ENCODE measurements at places on chromosomes 12 and 14.

- peak; percentile 39 for DNase-seq
Observed at GRCh38 chr12:89947437-89948270, 239.0 kb upstream of the ATP2B1 start.

GRCh38 chr14:76867516-76868453 lies 41.6 kb downstream of the LRRC74A start:
- no peak for DNase-seq

DNA sequence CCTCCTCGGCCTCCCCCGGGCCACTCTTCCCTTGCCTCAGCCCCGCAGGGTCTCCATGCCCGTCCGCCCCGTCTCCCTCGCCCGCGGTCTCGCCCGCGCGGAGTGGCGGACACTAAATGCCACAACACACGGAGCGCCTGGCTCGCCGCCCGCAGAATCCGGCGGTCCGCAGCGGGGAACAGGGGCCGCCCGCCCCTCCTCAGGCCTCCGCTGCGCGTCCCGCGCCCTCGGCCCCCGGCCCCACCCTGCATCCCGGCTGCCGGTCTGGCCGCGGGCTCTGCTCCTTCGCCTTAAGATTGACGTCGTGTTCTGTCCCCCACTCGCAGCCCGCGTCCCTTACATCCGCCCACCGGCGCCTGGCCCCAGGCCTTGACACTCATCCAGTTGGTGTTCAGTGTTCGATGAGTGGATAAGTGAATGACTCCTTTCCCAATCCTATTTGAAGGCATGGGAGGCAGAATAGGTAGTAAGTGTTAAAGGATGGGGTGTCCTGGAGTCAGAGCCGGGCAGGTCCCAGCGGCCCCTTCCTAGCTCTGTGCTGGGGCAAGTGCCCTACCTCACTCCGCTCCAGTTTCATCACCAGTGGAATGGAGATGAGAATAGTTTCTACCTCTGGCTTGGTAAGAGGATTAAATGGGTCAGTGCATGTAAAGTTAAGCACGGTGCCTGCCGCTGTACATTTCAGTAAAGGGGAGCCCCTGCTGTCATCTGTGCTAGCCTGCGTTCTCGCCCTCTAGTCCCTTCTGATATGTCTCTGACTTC lies 622 bp downstream of the TECPR2 start:
- DNase-seq, result no peak

GRCh38 chr12:114512351-114512750 lies 106.4 kb upstream of the TBX5 start:
- DNase-seq, result no peak

GRCh38 chr12:62604871-62605270 lies 138.2 kb downstream of the MON2 start:
- DNase-seq, result no peak

GRCh38 chr14:105476097-105476830 lies 1.6 kb downstream of the CRIP2 start:
- peak; percentile 52 for DNase-seq

GRCh38 chr14:36363704-36364103 lies 43.3 kb upstream of the MBIP start:
- no peak for DNase-seq

DNA sequence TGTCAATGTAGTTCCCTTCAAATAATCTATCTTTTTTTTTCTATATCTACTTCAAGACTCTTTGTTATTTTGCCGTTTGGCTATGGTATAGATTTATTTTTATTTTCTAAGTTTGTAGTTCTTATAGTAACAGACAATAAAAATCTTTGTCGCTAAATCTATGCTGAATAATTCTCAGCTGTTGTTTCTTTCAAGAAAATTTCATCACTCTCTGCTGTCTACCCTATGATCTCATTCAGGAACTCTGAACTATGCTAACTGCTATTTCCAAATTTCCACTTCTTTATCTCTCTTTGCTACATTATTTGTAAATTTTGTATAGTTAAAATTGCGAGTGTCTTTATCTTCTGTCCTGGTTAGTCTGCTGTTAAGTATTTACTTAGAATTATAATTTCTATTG lies 353.6 kb downstream of the LRFN5 start:
- no peak for DNase-seq

- no peak for DNase-seq
Observed at GRCh38 chr12:94207849-94208621, 59.7 kb downstream of the PLXNC1 start.

DNA sequence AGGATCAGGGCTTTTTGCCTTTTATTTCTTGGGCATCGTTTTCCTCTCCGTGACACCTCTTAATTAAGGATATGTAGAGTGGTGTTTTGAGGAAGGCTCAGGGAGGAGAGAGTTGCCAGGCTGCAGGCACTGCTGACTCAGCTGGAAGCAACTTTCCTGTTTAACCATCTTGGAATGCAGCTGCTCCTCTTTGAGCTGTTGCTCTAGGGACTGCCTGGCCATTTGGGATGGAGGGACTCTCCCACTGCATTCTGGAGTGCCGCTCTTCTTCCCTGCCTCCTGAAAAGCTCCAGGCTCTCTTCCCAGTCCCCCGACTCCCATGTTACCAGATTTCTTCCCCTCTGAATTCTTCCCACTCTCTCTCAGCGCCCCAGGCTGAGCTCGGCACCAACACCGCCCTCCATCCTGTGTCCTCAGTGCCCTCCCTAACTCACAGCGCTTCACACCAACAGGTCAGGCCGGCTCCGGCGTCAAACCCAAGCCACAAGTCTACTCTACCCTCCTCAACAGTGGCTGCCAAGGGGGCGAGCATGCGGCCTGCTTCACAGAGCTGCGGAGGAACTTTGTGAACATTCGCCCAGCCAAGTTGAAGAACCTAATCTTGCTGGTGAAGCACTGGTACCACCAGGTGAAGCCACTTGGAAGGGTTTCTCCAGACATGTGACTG lies 5.9 kb downstream of the OAS3 start:
- no peak for DNase-seq

GRCh38 chr12:67456431-67456901 lies 187.3 kb downstream of the CAND1 start:
- DNase-seq, result peak; percentile 36

- DNase-seq, result no peak
Observed at GRCh38 chr12:44098786-44099185, 262.9 kb downstream of the TMEM117 start.

GRCh38 chr12:50581226-50582184 lies 76.7 kb downstream of the DIP2B start:
- DNase-seq, result no peak

GRCh38 chr12:118404876-118405521 lies 28.6 kb downstream of the SUDS3 start:
- DNase-seq, result peak; percentile 42

DNA sequence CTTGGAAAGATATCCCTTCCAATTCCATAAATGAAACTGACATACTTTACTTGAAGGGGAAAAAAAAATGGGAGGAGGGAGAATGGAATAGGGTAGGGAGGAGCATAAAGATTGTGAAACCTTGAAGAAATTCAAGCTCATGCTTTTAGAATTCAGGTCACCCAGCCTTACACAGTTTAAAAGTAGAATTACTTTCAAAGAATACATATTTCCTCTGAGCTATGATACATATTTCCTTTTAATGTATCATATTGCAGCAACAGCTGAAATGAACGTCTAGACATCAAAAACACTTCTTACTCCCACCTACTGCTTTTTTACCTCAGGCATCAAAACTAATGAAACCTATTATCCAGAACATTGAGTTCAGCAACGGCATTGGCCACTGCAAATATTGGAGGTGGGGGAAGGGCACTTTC lies 156.0 kb downstream of the MED13L start:
- no peak for DNase-seq

DNA sequence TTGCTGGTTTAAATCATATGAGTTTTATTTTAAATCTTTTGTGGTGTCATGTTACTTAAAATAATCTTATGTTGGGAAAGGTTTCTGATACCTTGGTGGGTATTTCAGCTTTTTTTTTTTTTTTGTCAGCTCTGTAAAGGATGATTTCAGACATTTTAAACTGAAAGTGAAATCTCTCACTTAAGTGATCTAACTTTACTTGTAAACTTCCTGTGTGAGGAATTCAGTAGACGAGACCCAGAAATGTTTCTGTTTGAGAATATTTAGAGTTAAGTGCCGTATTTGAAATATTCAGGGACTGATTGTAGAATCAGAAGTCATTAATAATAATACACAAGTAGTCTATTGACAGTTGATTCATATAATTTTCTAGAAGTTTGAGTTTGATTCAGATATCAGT lies 37.8 kb downstream of the PROX2 start:
- DNase-seq, result no peak

- no peak for DNase-seq
Observed at GRCh38 chr14:89252887-89253532, 164.0 kb downstream of the FOXN3 start.

DNA sequence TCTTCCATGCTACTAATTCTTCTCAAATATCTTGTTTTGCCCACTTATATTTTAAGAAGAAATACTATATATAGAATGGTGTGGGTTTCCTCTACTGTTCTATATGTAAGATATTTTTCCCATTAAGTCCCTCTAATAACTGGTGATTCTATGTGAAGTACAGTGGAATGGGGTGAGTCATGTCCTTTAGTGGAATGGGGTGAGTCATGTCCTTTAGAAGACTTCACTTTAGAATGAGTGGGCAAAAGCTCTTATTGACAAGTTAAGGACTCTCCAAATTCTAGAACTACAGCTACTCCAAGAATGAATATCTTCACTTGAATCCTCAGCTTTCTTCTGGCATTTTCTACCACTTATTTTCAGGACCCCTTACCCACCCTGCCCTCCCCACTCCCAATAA lies 349.9 kb downstream of the ETNK1 start:
- no peak for DNase-seq

GRCh38 chr12:47989666-47990065 lies 14.6 kb downstream of the COL2A1 start:
- no peak for DNase-seq

DNA sequence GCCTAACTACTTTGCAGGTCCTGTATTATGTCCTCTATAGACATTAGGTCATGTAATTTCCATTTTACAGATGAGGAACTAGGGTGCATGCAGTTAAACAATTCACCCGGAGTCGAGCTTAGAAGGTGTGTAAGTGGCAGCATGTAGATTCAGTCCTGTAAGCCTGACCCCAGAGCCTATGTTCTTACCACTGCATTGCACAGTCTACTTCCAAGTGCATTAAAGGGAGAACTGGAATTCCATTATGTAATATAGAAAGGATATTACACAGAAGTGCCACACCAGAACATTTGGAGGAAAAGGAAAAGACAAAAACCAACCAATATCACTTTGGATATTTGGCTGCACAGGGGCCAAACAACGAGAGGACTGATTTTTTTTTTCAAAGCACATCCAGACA lies 1.2 kb downstream of the GLT8D2 start:
- DNase-seq, result no peak

GRCh38 chr14:74038020-74038859 lies 19.1 kb downstream of the BBOF1 start:
- no peak for DNase-seq

DNA sequence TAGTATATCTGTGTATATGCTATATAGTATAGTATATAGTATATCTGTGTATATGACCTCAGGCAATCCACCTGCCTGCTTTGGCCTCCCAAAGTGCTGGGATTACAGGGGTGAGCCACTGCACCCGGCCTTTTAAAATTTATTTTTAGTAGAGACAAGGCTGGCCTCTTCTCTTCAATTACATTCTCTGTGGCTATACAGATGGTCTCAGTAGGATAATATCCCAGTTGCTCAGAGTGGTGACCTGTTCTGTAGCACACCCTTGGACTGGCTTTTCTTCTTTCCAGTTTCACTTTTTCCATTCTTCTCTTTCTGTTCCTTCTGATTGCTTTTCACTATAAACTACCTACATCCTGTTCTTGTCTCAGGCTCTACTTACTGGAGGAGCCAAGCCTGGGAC lies 3.1 kb upstream of the NFATC4 start:
- DNase-seq, result no peak

- DNase-seq, result no peak
Observed at GRCh38 chr12:57958061-57958657, 16.8 kb downstream of the ATP23 start.

GRCh38 chr12:107983756-107984472 lies 145.2 kb upstream of the WSCD2 start:
- DNase-seq, result no peak

GRCh38 chr14:102282751-102283465 lies 22.1 kb downstream of the MOK start:
- no peak for DNase-seq

DNA sequence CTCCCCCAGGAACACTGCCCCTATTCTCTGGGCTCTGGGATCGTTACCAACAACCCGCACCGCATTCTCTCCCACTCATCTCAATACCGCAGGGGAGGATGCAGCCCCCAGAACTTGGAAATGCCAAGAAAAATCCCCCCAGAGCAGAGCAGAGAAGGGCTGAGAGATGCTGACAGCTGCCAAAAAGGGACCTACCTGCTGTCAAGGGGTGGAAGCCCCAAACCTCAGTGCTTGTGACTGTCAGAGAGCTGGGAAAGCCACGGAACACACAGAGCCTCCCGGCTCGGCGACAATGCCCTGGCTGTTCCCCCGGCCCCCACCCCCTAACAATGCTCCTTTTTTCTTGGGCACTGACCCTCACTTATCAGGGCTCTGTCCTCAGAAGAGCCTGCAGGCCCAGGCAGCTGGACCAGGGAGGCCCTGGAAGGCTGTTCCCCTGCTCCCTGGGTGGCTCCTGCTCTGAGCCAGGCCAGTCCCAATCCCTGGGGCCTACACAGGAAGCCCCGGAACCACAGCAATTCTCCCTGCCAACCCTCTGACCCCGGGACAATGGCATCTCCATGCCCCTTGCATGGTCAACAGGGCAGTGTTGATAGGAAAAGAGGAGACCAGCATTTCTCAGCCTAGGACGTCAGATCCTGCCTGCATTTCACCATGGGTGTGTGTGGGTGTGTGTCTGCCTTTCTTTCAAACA lies 78.9 kb downstream of the ITPK1 start:
- no peak for DNase-seq

DNA sequence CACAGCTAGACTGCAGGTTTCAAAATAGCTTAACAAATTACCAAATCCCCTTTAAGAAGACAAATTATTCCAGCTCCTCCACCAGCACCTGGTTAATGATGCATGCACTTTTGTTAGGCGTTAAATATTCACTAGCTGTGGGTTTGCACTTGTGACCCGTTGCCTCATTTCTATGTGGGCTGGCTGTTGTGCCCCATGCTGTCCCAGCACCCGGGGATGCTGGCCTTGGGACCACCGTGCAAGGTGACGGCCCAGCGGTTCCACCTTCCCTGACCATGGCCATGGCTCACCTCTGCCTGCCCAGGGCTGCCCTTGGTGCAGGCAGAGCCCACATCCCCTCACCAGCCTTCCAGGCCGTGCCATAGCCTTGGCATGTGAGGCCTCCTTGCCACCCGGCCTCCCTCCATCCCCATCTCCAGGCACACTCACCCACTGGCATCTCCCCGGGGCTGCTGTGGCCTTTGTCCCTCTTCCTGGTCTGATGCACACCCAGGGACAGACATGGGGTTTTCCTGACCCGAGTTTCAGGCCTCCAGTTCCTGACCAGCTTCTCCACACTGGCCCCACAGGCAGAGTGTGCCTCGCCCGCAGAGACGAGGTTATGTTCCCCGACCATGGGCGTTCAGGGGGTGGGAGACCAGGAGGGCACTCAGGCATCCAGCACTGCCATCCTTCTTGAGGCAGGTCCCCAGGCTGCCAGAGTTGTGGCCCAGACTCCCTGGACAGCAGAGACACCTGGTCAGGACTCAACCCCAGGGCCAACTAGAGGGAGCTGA lies 20.3 kb upstream of the C14orf180 start:
- no peak for DNase-seq

All from uterus (tissue), 4 donors.